ENCODE measurements at places on chromosomes 2 and 18.

- DNase-seq = no peak
Observed at GRCh38 chr2:219609149-219609750, 11.6 kb downstream of the STK11IP start.

GRCh38 chr18:45825258-45826044 is at the start of gene SIGLEC15:
TSS of gene SIGLEC15 (plus strand) at chr18:45825675. CDS start at chr18:45825729, 54 bp downstream.
- DNase-seq = no peak

GRCh38 chr18:59629894-59630293 is 67.3 kb downstream of the CCBE1 start:
- no peak for DNase-seq

DNA sequence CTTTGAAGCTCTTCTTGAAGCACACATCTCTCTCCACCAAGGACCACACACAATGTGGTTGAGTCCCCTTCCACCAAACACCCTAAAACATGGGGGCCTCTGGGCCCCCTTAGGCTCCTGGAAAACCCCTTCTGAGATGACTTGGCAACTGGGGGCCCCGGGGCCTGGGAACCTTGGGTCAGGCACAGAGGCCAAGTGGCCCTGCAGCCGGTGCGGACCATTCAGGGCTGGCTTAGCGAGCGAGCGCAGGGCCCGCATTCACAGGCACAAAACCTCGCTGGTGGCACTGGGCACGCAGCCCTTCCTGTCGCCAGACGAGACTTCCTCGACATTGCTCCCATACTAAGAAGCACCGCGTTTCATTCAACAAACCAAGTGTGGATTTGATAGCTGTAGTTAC is 111.2 kb upstream of the ID2 start:
- no peak for DNase-seq

GRCh38 chr2:111094691-111095090 is 26.0 kb upstream of the BCL2L11 start:
- no peak for DNase-seq

DNA sequence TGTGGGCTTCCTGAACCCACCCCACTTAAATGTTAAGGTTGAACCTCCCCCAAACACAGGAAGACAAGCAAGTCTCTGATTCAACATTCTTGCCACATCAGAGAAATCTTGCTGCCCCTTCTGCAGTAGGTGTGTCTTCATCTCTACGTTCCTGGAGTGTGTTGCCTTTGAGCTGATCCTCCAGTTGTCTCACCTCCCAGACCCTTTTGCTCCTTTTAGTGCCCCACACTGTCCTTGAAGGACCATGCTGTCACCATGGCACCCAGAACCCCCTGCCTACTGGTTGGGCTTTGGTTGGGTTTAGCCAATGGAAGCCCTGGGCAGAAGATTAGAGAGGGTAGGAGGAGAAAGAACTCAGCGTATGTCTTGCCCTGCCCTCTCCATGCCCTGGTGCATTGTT is 10.7 kb downstream of the CAB39 start:
- DNase-seq = no peak

- no peak for DNase-seq
Observed at GRCh38 chr2:27378096-27378808, 2.3 kb downstream of the ZNF513 start.

DNA sequence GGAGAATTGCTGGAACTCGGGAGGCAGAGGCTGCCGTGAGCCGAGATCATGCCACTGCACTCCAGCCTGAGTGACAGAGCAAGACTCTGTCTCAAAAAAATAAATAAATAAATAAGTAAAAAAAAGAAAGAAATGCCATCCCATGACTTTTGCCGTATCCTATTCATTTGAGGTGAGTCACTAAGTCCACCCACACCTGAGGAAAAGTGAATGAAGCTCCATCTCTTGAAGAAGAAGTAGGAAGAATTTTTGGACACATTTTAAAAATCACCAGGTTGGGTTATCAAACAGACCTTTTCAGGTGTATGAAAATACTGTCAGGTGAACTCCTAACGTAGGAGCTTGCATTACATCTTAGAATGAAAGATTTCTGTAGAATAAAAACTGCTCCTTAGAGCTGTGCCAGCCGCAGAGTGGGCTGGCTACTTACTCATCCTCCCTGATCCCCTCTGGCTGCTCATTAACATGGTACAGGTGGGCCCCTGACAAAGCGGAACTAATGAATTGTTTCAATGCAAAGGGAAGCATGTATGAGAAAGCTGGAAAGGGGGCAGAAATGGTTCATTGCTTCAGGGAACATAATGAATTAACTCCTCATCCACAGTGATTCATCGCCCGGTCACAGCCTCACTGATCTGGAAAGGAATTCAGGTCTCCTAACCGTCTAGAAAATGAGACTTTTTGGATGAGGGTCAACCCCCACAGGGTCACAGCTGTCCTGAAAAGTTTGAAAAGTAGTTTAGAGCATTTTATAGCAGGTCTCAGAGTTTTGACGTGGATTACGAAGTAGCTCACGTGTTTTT is 191.4 kb downstream of the SPP2 start:
- no peak for DNase-seq

- no peak for DNase-seq
Observed at GRCh38 chr18:50826027-50826426, 6.2 kb upstream of the MRO start.

- DNase-seq = no peak
Observed at GRCh38 chr2:85033388-85033787, 62.4 kb downstream of the KCMF1 start.

DNA sequence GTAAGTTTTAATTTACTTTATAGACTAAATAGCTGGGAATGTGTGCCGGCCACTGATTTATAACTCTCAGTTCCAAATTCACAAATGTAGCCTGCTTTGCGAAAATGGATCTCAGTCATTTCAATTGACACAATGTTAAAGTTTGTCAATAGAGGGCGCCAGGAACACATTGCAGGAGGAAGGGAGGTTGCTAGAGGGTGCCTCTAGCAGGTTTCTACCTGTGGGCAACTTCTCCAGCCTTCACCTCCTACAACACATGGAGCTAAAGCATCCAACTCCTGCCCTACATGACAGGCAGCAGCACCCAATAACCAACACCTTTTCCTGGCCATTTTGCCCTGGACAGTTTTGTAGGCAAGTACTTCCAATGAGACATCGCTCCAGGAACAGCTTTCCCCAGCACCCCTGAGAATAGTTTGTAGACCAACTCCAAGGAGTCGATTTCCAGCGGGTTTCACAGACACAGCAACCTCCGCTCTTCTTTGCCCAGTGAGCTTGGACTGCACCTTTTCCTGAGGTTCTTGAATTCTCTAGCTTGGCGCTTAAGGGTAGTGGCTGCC is 784.8 kb upstream of the CDH2 start:
- no peak for DNase-seq

GRCh38 chr2:218885981-218886947 is 5.6 kb downstream of the WNT10A start:
- DNase-seq = no peak

- DNase-seq = no peak
Observed at GRCh38 chr2:237669628-237670392, 42.4 kb downstream of the LRRFIP1 start.

DNA sequence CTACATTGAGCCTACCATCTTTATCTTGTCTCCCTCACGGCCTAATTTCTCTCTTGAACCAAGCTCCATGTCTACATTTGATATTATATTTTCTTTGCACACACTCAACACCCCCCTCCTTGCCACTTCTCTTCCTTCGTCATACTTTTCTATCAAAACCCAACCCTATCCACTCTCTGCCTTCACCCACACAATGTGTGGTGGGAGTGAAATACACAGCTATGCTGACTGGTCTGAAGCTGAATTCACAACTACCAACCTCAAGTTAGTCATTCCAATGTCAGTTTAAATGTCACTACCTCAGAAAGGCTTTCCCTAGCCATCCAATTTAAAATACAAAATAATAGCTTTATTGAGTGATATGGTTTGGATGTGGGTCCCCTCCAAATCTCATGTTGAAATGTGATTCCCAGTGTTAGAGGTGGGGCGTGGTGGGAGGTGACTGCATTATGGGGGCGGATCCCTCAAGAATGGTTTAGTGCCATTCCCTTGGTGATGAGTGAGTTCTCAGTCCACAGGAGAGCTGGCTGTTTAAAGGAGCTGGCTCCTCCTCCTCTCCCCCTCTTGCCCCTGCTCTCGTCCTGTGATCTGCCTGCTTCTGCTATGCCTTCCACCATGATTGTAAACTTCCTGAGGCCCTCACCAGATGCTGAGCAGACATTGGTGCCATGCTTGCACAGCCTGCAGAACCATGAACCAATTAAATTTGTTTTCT is 112.1 kb downstream of the DTNB start:
- DNase-seq = no peak

- DNase-seq = peak; percentile 66
Observed at GRCh38 chr2:43333656-43334144, 107.3 kb upstream of the ZFP36L2 start.

DNA sequence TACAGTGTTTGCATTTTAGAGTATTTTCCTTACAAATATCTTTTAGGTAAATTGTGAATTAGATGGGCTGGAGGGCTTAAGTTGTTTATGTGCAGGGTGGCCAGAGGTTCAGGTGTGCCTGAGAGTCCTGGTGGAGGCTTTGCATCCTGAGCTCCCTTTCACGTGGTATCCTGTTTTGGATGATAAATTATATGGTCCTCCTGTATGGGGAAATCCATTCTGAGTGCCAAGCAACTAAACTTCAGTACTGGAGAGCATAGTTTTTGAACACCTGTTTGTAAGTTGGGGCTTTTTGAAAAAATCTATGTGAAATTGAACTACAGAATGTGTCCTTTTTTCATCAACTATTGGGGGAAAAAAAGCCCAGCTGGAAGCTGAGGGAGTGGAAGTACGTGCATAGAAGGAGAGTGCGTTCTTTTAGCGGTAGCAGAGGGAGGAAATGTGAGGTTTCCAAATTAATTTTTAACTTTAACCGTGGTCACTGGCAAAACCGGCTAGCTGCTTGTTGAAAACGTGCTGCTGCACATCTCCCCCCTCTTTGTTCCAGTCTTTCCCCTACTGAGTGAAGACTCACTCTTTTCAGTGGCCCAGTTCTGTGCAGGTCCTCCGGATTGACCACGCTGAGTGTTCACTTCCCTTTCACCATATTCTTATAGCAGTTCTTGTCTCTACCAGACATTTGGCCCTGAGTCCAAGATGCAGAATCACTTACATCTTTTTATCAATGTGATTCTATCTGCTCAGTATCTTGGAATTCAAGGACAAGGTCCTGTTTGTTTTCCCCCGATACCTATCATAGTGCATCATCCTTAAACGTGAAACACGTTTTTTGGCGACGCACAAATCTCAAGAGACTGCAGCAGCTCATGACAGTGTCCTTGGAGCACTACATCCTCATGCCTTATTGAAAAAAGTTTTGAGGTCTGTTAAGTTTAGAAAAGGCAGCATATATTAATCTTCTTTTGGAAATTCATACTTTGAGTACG is 15.3 kb downstream of the CNOT11 start:
- no peak for DNase-seq

- DNase-seq = no peak
Observed at GRCh38 chr2:219019436-219019835, 21.9 kb downstream of the CFAP65 start.

DNA sequence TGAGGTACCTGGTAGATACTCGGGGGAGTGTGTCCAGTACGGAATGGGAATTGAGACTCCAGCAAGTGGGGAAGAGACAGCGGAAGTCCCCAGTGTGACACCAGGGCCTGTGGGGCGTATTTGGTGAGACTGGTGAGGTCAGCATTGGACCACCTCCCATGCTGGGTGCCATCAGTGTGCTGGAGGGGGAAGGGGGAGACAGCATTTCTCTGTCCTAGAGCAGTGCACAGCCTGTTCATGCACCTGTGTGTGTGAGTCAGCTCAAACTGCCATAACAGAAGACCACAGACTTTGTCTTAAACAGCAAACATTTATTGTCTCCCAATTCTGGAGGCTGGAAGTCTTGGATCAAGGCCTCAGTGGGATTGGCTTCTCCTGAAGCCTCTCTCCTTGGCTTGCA is 301.8 kb downstream of the GBX2 start:
- DNase-seq = no peak

DNA sequence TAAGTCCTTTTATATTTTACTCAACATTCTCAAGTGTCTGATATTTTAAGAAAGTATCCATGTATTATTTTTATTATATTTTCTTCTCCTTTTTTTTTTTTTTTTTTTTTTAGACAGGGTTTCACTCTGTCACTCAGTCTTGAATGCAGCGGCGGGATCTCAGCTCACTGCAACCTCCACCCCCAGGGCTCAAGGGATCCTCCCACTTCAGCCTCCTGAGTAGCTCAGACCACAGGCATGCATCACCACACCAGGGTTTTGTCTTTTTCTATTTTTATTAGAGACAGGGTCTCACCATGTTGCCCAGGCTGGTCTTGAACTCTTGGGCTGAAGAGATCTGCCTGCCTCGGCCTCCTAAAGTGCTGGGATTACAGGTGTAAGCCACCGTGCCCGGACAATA is 212.1 kb downstream of the TCF4 start:
- no peak for DNase-seq

GRCh38 chr2:100822587-100823248 is 2.8 kb downstream of the NPAS2 start:
- no peak for DNase-seq

DNA sequence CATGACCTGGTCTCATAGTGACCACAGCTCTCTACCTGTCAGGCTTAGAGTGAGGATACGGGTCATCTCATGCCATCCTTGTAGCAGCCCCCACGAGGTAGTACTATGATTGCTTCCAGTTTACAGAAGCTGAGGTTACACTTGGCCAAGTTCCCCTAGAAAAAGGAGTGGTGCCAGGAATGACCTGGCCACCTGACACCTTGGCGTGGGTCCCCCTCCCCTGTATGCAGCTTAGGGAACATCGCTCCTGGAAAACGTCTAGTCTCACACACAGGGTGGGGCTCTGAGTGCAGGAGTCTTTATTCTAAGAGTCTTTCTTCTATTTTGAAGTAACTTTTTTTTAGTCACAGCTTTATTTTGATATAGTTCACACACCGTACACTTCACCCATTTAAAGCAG is 14.8 kb downstream of the NPPC start:
- no peak for DNase-seq

DNA sequence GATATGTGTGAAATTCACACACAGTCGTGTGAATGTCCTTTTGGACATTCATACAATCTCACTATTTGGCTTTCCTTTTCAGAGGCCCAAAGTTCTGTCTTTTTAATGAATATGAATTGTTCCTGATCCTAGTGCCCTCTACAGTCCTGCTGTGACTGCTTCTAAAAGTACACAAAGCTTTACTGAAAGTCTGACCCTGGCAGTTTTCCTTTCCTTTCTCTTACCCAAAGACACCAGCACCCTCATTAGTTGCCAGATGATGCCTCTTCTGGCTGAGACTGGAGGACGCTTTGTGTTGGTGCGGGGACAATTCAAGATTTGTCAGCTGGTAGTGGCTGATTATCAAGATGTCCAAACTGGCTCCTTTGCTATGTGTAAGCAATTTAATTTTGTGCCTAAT is 81.8 kb upstream of the CDCA7 start:
- no peak for DNase-seq
